Inflammatory macrophage (primary cell): ENCODE measurements at places on chromosomes 11 and 22.
A peak's percentile ranks its signal among the peaks of the same experiment; 100 is the strongest.

GRCh38 chr11:111663820-111664219 lies 61.6 kb downstream of the SIK2 start:
- no peak for DNase-seq

- no peak for DNase-seq
These were observed 33.2 kb upstream of the ZBTB16 start for GRCh38 chr11:114026355-114026754.

DNA sequence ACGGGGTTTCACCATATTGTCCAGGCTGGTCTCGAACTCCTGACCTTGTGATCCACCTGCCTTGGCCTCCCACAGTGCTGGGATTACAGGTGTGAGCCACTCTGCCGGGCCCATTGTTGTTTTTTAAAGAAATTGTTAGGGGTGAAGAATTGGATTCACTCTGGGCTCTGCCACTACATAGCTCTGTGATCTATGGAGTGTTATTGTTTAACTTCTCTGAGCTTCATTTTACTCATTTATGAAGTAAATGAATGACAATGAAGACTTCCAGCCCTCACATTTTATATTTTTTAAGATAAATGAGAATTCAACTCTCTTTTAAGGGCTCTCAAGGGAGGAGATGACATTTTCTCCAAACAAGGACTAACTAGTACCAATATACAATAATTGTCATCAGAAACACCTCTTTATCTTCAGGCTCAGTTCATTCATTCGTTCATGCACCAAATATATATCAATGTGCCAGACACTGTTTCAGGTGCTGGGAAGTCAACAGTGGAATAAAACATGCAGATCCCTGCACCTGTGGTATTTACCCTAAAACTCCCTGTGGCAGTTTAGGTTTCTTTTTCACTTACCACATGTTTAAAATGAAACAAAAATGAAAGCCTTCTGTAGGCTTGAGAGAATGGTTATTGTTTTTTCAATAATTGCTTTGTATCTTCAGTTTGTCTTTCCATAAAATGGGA lies 23.5 kb upstream of the GRAMD1B start:
- DNase-seq: no peak

- DNase-seq: peak; percentile 85
These were observed 23.1 kb downstream of the PTPN5 start for GRCh38 chr11:18768472-18768901.

- no peak for DNase-seq
These were observed 25.4 kb downstream of the MOB2 start for GRCh38 chr11:1460986-1461825.

- DNase-seq: peak; percentile 15
These were observed 642 bp downstream of the NAA40 start for GRCh38 chr11:63939397-63939891.

GRCh38 chr11:97092823-97093222 lies 703.0 kb downstream of the JRKL start:
- DNase-seq: no peak

DNA sequence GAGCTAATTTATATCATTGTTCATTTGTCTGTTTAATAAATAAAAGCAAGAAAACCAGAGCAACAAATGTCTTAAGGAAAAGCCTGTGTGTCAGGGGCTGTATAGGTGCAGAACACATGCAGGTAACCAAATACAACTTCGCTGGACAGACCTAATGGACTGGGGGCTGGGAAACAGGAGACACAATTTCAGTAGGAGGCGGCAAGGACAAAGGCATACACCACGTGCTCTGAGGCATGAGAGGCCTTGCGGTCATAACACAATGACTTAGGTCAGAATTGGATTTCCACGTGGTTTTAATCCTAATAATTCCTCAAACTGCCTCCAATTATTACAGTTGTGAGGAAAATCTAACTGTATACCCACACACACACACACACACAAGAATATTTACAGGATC lies 8.7 kb upstream of the GLB1L3 start:
- no peak for DNase-seq

GRCh38 chr11:12142176-12142575 lies 31.8 kb downstream of the MICAL2 start:
- no peak for DNase-seq

DNA sequence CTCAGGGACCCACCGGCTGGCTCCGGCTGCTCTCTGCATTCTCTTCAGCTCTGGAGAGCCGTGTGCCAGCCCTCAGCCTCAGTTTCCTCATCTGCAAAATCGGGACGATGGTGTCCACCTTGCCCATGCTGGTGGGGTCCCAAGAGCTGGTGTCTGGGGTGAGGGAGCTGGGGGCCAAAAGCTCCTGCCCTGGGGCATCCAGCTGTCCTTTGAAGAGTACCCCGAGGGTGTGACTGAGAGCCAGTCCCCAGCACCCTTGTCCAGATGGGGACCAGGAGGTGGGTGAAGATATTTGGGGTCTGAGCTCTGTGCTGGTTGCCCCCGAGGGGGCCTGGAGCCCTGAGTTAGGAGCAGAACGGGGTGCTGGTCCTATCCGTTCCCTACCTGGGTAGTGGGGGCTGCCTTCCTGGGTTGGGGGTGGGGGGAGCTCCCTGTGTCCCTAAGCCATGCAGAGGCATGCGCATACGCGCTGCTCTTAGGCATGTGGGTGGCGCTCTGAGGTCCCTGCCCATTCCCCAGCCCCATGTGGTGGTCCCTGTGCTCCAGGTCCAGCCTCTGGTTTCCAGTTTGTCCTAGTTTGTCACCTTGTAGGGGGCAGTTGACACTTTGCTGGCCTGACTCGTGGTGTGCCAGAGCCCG lies 4.9 kb downstream of the LRP5 start:
- no peak for DNase-seq

DNA sequence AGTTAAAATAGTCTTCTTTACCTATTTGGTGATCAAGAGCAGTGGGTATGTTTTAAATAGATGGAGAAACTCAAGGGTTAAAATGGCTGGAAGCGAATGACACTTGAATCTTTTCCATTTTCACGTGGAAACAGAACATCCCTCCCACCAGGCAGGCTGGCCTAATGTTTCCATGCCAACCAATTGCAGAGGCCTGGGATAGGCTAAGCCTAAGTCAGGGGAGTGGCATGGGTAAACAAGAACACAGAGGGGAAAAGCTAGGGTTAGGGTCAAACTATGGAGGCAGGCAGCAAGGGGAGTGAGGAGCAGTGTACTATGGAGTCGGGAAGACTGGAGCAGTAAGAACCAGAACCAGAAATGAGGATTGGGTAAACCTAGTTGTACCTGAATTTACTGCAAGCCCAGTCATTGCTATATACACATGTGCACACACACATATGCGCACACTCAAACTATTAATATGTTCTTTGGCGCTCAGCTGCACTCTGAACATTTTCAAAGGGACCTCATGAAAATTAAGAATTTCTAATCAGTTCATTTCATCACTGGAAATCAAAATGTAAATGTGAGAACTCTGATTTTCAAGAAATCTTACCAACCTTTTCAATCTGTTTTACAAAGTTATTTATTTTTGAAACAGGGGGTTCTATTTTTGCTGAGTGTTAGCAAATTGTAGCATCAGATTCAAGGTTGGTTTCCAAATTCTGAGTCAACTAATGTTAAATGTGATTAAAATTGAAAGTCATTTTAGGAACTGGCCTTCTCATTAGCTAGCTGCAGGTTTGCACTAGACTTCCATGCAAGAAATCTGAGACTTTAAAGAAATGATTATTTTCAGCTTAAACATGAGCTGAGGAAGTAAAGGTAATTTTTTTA lies 327.0 kb upstream of the CCDC90B start:
- DNase-seq: no peak

DNA sequence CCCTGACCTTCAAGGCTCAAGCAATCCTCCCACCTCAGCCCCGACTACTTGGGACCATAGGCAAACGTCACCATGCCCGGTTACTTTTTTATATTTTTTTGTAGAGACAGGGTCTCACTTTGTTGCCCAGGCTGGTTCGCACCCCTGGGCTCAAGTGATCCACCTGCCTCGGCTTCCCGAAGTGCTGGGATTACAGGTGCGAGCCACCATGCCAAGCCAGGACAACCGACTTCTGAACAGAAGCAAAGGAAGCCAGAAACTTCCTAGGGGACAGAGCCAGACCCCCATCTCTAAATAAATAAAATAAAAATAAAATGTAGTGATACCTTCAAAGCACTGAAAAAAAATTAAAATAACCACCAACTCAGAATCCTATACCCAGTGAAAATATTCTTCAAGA lies 26.4 kb downstream of the C11orf58 start:
- DNase-seq: no peak

- DNase-seq: no peak
These were observed 190.5 kb upstream of the MTMR2 start for GRCh38 chr11:96114178-96115064.

GRCh38 chr22:44183287-44183588 lies 2.5 kb downstream of the PARVG start:
- no peak for DNase-seq

DNA sequence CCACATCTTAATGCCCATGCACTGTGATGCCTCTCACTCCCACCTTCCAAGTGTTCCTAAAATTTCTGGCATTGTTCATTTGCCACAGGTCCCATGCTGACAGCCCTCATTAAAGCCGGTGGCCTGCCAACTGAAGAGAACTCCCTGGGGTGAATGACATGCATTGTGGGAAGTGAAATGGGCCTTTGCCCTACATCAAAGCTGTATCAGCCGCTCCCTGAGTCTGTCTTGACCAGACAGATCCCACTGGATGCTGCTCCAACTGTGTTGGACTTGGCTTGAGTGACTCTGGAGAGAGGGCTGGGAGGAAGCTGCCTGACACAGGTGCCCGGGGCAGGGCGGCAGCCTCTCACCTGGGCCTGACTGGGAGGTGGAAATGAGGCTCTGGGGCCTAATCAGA lies 8.8 kb upstream of the SEC14L4 start:
- no peak for DNase-seq

GRCh38 chr11:62540804-62541701 lies 5.6 kb downstream of the AHNAK start:
- peak; percentile 56 for DNase-seq

- no peak for DNase-seq
These were observed 1.3 kb downstream of the LDLRAD3 start for GRCh38 chr11:35945137-35945518.

- no peak for DNase-seq
These were observed 98.0 kb upstream of the SOX6 start for GRCh38 chr11:16454289-16454863.

DNA sequence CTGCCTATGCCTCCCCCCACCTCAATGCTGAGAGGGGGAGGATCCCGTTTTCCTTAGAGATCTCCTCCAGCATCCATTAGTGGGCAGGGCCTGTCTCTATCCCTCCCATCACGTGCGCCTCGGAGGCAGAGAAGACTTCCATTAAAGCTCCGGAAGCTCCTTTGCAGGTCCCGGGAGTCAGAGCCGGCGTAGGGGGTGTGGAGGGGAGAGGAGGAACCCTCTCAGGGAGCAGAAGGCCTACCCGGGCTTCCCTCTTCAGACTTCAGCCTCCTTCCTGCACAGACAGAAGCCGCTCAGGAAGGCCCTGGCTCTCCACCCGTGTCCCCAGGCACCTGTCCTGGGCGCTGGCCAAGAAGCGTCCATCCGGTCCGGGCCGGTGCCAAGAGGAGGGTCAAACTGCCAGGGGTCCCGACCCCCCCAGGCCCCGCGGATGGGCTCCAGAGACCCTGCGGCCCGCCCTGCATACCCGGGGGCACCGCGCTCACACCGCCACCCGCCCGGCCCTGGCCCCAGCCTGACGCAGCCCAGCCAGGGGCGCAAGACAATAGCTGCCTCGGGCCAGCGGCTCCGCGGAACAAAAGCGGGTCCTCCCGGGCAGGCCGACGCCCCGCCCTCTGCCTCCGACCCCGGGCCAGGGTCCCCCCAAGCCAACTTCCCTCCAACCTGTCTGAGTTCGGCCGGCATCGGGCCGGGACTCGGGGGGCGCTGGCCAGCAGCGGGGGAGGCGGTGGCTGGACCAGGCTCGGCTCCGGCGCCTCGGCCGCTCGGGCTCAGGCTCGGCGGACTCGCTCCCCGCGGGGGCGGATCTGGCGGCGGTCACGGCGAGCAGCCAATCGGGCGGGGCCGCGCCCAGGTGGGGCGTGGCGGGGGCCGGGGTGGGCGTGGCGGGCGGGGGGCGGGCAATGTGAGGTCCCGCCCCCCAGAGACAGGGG lies 29.9 kb downstream of the ARVCF start:
- DNase-seq: peak; percentile 66

- DNase-seq: no peak
These were observed 65.4 kb upstream of the B3GAT1 start for GRCh38 chr11:134477486-134477885.

GRCh38 chr11:129286813-129287212 lies 88.8 kb upstream of the BARX2 start:
- DNase-seq: peak; percentile 33

GRCh38 chr11:111735262-111736116 lies 30.7 kb downstream of the PPP2R1B start:
- no peak for DNase-seq

DNA sequence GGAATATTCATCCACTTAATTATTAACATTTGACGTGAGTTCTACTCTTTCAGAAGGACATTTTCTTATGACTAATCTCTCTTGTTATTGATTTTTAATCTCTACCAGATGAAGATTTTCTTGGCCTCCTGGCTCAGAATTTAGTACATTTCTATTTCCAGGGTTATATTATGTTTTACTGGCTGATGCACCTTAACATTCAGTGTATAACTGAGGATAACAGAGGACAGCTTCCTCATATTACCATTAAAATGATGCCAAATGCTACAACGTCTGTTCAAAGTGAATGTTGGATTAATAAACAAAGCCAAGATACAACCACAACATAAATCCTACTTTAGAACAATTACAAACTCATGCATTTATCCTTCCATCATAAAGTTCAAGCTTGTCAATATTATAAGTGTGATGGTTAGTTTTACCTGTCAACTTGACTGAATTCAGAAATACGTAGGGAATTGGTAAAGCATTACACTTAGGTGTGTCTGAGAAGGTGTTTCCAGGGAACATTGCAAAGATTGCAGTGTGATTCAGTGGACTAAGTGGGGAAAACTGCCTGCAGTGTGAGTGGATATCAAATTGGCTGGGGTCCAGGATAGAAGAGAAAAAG lies 485.2 kb downstream of the LRRC4C start:
- no peak for DNase-seq

DNA sequence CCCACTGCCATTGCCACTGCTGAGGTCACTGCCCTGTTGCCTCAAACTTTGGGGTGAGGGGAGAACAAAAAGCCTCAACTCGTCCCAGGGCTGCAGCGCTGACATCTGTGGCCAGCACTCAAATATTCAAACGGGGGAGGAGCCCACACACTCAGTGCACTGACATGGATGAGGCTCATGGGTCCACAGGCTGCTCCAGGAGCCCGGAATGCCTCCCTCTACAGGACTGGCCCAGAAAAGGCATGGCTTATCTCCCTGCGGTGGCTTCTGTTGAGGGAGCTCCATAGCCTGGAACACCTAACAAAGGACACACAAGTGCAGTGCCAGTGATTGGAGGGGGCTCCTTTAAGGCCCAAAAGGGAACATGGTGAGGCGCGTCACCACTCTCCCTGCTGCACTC lies 341.1 kb upstream of the LUZP2 start:
- DNase-seq: no peak

DNA sequence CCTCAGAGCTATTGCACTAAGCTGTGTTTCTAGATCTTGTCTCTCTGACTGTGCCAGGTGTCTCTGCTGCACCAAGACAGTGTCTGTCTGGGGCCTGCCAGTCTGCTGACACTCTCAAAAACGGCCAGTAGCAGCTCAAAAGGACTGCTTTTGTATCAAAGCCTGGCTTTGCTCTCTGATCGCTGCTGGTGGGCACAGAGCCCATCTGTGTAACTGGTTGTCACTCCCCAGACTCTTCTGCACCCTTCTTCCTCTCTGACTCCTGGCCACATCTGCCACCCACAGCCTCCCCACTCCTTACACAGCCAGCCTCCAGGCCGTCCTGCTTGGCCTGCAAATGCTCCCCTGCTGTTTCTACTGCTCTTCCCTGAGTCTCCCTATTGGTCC lies 26.5 kb downstream of the MED15 start:
- DNase-seq: no peak
